ENCODE measurements at places on chromosomes 7 and 10.

- no peak for DNase-seq
These were observed 519.1 kb upstream of the IGFBP3 start for GRCh38 chr7:46440186-46440585.

DNA sequence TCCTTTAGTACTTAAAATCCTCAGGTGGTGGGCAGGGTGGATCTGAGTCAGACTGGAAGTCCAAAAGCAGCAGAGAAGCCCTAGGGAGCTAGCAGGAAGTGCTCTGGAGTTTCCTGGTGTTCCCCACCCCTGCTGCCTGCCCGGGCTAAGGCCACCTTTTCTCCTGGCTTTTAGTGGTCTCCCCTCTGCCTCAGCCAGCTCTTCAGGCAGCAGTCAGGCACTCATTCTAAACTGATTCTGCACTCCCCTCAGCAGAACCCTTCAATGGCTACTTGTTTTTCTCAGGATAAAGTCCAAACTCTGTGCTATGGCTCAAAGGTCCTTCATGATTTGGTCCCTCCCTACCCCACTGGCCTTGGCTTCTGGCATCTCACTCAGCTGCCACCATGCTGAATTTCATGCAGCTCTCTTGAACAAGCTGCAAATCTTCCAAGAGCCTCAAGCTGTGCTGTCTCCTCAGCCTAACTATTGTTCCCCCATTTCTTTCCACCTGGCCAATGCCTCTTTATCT, 28.9 kb upstream of the DNMBP start:
- no peak for DNase-seq

DNA sequence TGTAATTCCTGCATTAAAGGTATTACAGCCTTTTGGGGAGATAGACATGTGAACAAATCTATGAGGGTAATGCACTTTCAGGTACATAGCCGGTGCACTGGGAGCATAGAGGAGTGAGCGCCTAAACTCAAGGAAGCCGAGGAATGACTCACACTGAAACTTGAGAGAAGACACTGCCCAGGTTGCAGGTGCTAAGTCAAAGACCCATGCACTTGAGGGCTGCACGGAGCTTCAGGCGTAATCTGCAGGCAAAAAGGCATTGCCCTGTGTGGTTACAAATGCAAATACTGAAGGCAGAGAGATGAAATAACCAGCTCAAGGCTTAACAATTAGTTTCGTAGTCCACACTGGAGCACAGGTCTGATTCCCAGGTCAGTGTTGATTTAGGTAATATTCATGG, 51.0 kb upstream of the OSBPL3 start:
- no peak for DNase-seq

DNA sequence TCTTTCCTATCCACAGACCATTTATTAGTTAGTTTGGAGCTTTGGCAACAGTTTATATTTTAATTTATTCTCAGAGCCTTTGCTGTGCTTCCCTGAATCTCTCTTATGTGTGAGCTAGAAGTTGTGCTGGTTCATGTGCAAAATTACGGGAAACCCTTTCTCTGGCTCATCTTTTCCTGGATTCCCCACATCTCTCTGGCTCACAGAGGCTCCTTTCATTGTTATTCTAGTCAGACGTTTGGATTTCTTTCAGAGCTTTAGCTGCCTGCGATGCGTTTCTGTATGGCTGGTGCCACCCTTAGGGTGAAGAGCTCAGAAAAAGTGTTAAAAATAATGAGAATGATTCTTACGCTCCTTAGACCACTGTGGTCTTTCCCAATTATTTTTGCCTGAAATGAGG, 53.3 kb downstream of the TPST1 start:
- no peak for DNase-seq

DNA sequence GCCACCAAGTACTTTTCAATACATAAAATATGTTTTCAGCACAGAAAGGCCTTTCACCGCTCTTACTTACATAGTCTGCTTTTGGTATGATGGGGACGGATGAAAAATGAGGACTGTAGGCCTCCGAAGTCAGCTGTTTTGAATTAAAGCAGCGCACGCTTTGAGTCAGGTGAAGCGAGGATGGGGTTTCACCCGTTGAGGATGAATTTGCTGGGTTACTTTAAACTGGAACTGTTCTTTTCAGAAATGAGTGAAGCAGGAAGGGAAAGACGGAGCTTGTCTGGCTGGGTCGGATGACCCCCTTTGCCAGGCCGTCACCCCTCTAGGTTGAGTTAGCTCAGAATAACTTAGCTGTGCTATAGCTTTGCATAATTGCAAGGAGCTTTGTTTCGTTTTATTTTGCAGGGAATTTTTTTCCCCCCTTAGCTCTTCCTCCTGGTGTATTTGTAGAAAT, 40.0 kb downstream of the CUX1 start:
- no peak for DNase-seq

DNA sequence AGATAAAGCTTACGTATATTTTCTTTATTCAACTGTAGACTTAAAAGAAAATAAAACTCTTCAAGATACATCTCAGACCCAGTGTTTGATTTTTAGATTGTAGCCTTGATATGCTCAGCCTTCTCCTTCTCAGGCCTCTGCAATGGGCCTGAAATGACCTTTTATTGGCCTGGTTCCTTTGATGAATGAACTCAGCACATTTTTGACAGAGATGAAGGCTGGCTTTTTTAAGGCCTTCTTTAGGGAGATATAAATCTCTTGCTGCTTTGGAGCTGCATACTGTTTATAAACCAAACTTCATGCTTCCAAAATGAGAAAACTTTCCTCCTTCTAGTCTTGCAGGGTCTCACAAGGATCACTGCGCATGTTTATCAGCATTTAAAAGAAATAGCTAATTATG, 1049.8 kb downstream of the LRMDA start:
- no peak for DNase-seq

- DNase-seq = no peak
These were observed 109.8 kb downstream of the INPP5A start for GRCh38 chr10:132647424-132647823.

GRCh38 chr7:128311013-128311412, 32.7 kb downstream of the RBM28 start:
- peak; percentile 51 for DNase-seq

DNA sequence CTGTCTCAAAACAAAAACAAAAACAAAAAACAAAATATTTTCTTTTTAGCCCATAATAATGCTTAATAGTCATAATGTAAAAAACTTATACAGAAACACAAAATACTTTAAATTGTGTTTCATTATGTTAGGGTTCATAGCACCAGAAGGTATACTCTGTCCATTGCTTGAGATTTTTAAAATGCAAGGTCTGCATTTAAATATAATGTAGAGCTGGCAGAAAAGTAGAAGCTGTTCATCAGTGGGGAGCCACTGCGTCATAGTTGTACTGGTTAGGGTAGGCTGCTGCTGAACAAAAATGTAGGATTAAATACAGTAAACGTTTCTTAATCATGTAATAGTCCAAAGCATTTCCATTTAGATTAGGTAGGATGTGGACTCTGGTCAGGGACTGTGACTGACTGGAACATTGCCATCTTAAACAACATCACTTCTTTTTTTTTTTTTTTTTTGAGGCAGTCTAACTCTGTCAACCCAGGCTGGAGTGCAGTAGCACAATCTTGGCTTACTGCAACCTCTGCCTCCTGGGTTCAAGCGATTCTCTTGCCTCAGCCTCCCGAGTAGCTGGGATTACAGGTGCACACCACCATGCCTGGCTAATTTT, 85.2 kb downstream of the ANKIB1 start:
- DNase-seq = no peak

- peak; percentile 16 for DNase-seq
These were observed 97.0 kb upstream of the SVIL start for GRCh38 chr10:29731760-29732159.

- peak; percentile 9 for DNase-seq
These were observed 584.7 kb downstream of the PHTF2 start for GRCh38 chr7:78383096-78383880.

DNA sequence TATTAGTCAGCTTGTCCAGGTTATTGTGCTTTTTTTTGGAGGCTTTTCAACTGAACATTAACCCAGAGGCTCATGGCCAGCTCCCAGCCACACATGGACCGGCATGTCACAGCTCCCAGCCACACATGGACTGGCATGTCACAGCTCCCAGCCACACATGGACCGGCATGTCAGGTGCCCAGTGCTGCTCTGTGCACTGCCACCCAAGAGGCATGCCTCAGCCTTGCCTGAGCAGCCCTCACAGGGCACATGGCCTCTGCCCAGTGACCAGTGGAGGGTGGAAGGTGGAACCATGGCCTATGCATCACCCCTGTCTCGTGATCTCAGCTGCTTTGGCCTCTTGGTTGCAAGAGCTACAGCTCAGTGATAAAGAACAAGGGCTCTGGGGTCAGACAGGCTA, 119.8 kb downstream of the OAT start:
- DNase-seq = no peak

GRCh38 chr10:28946479-28946878, 269.2 kb downstream of the BAMBI start:
- peak; percentile 92 for DNase-seq

DNA sequence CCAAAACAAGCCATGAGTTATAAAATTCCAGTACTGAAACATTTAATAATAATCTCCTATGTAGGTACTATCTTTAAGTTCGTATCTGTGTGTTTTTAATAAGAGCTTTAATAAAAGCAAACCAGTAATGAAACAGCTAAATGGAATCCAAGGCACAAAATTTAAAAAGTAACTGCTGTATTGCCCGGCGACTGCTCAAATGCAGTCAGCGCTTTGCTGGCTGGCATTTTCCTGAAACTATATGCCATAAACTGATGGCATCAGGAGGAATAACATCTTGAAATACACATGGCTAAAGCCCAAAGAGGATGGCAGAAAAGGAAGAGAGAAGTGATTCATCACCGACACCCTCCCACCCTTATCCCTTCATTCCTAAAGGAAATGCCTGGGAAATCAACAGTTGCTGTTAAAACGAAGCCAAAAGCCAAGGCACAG, 133.1 kb downstream of the CUBN start:
- DNase-seq = peak; percentile 45

- DNase-seq = no peak
These were observed 49.1 kb upstream of the MNX1 start for GRCh38 chr7:157059534-157059933.

DNA sequence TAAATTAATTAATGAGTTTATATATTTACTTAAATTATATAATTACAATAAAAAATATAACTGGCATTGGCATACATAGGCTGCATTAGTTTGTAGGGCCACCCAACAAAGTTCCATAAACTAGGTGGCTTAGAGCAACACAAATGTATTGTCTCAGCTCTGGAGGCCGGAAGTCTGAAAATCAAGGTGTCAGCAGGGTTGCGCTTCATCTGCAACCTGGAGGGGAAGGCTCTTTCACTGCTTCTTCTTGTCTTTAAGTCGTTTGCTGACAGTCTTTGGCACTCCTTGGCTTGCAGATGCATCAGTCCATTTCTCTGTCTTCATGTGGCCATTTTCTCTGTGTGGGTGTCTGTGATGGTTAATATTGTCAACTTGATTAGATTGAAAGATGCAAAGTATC, 6.1 kb upstream of the BLVRA start:
- DNase-seq = no peak

GRCh38 chr10:8061274-8062211, 7.1 kb downstream of the GATA3 start:
- DNase-seq = no peak

DNA sequence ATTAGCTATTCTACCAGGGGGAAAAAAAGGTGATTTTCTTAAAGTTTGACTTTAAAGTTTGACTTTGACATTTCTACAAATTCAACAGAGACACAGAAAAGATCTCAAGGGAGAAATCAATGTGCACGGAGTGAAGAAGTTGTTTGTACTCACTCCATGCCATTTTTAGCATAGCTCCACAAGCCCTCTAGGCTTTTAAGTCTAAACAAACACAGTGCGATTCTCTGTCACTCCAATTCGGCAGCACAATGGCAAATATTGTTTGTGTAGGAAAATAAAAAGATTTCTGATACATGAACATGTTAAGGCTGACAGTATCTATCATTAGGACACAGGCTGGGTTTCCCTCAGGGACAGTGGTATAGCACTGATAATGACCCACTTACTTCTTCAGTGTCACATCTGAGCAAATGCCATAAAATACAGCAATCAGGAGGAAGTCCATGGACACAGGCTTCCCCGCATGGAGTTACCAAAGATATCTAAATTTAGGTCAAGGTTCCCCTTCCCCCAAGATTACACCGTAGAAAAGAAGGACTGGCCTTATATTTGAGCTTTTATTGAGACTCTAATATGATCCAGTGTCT, 28.0 kb downstream of the GSAP start:
- no peak for DNase-seq

DNA sequence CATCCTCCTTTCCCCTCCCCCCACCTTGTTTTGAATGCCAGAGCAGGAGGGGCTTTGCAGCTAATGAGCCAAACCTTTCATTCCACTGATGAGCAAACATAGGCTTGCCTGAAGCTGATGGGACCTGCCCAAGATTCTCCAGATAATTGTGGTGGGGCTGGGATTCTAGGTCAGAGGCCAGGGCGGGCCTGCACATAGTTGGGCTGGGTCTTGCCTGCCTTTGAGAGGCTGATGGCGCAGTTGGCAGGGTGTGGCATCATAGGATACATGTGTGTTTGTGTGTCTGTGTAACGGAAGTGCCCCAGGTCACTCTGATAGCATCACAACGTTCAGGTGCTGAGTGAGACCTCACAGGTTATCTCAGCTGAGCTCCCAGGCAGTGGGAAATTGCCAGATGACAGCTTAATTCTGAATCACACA, 22.9 kb downstream of the BTBD16 start:
- DNase-seq = no peak

- DNase-seq = no peak
These were observed 9.7 kb upstream of the TNKS2 start for GRCh38 chr10:91788527-91788926.

GRCh38 chr10:71740069-71740653, 20.6 kb upstream of the C10orf105 start:
- peak; percentile 32 for DNase-seq

DNA sequence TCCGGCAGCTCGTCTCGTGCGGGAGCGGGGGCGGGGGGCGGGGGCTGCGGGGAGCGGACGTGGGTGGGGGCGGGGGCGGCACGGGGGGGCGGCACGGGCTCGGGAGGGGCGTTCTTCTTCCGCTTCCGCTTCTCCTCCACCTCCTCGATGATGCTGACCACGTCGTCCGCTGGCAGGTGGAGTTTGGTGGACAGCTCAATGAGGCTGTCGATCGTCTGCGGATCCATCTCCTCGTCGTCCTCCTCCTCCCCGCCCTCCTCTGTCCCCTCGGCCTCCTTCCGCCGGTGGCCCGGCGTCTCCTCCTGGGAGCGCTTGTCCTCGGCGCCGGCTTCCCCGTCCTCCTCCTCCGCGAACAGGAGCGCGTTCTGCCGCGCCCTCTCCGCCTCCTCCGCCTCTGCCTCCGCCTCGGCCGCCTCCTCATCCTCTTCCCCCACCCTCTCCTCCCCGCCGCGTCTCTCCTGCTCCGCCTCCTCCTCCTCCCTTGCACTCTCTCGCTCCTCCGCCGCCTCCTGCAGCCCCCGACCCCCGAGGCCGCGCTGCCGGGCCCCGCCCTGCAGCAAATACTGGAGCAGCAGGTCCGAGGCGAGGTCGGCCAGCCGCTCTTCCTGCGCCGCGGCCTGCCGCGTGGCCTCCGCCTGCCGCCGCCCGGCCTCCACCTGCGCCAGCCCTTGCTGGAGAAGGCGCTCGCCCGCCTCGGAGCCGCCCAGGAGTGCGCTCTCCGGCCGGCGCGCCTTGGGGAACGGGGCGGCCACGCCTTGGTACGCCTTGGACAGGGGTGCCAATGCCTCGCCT, 1.9 kb downstream of the VGF start:
- no peak for DNase-seq
